Sigmoid colon (tissue), 7 donors: ENCODE measurements at places on chromosomes 6 and 20. TPM values are rescaled to one million over a fixed set of nuclear protein-coding genes. Genes with fewer than 3 reads are reported as not detected.
A peak's percentile ranks its signal among the peaks of the same experiment; 100 is the strongest.

- H3K4me1 ChIP-seq, result no peaks in the 10 kb centered on the region
- no peak for DNase-seq
- no peaks in the 10 kb centered on the region for H3K27me3 ChIP-seq
- no peak overlapping the region for H3K27ac ChIP-seq
- no peak overlapping the region for H3K4me3 ChIP-seq
These were observed 24.4 kb downstream of the NCR2 start for GRCh38 chr6:41359617-41360313.

JPH2 gene
- total RNA-seq, result 52.0 TPM

- H3K36me3 ChIP-seq, result no peaks in the 10 kb centered on the region
- no peak overlapping the region for H3K27ac ChIP-seq
- no peaks in the 10 kb centered on the region for H3K27me3 ChIP-seq
- no peaks in the 10 kb centered on the region for H3K4me1 ChIP-seq
These were observed 403.1 kb upstream of the ID4 start for GRCh38 chr6:19434065-19434464.

DNA sequence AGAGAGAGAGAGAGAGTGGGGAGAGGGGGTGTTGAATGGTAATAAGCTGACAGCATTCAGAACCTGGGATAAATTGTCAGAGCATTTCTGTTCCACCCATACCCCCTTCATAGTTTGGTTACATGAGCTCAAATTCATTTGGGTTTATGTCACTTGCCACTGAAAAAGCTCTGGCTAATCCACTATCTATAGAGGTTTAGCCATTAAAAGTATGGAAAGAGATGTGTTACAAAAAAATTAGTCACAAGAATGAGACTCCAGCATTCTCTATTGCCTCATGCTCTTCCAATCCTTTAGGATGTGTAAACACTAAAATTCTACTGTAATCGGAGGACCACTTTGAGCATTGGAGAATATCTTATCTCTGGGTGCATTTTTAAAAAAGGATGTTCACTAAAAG is 297.6 kb upstream of the TCF21 start:
- no peaks in the 10 kb centered on the region for H3K27me3 ChIP-seq
- H3K27ac ChIP-seq, result no peak overlapping the region
- no peaks in the 10 kb centered on the region for H3K4me1 ChIP-seq
- H3K4me3 ChIP-seq, result no peak overlapping the region
- DNase-seq, result no peak
- H3K36me3 ChIP-seq, result no peaks in the 10 kb centered on the region

GRCh38 chr6:68282646-68283045 is 352.4 kb upstream of the ADGRB3 start:
- DNase-seq, result no peak
- no peaks in the 10 kb centered on the region for H3K4me1 ChIP-seq
- H3K27me3 ChIP-seq, result no peaks in the 10 kb centered on the region

GRCh38 chr6:134880487-134881190 is 69.3 kb downstream of the ALDH8A1 start:
- peak overlapping the region; percentile 7 for H3K27ac ChIP-seq
- H3K4me3 ChIP-seq, result no peak overlapping the region
- H3K4me1 ChIP-seq, result no peaks in the 10 kb centered on the region
- no peaks in the 10 kb centered on the region for H3K36me3 ChIP-seq
- DNase-seq, result no peak

ZSCAN9 gene
- total RNA-seq, result 14.0 TPM

- no peaks in the 10 kb centered on the region for H3K36me3 ChIP-seq
- no peaks in the 10 kb centered on the region for H3K4me1 ChIP-seq
- H3K4me3 ChIP-seq, result no peak overlapping the region
- H3K27ac ChIP-seq, result no peak overlapping the region
- no peak for DNase-seq
These were observed 40.7 kb upstream of the UBR2 start for GRCh38 chr6:42522942-42523814.
